Stimulated activated naive B cell treated with anti-CD40 and anti-IgM and Interleukin-4, amounts not matched to agents 10 μg/mL and 1 μg/mL and 100 μg/mL, for 72 hours (primary cell): ENCODE measurements at places on chromosomes 11 and 22.

DNA sequence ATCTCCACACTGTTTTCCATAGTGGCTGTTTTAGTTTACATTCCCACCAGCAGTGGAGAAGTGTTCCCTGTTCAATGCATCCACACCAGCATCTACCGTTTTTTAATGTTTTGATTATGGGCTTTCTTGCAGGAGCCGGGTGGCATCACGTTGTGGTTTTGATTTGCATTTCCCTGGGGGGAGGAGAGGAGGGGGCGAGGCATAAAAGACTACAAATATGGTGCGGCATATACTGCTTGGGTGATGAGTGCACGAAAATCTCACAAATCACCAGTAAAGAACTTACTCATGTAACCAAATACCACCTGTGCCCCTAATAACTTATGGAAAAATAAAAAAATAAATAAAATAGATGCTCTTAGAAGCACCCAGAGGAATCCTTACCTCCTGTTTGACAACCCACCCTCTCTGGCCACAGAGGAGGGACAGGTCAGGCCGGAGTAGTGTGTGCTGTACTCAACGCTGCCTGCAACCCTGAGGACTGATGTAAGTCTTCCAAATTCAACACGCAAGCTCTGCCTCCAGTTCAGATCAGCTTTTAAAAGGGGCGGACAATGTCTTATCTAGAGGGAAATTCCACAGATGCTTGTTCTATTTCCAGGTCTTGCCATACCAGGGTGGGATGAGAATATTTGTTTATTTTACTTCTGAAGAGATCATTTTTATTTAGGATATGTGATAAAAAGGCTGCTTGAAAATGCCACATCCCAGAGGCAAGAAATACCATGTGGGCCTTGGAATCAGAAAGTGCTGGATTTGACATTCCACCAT lies 329.6 kb upstream of the B3GAT1 start:
- H3K4me3 ChIP-seq = no peak overlapping the region
- H3K27ac ChIP-seq = no peak overlapping the region
- H3K4me1 ChIP-seq = no peaks in the 10 kb centered on the region
- H3K36me3 ChIP-seq = no peaks in the 10 kb centered on the region
- no peak for DNase-seq
- no peaks in the 10 kb centered on the region for H3K27me3 ChIP-seq

DNA sequence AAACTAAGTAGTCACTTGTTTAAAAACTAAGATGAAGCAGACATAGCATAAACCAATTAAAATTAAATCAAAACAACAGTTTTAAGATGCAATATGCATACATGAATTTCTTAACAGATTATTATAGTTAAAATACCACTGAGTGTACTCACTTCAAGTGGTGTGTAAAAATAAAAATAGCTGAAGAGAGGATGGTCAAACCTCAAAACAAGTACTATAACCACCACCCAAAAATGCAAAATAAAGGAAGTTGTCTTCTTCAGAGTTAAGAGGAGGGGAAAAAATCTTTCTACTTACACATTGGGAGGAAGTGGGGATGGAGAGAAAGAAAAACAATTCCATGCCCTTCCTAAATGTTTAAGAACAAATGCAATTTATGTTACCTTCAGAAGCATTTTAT lies 31.9 kb downstream of the RRAS2 start:
- H3K36me3 ChIP-seq = peaks cover 4% of the 10 kb centered on the region
- H3K27me3 ChIP-seq = no peaks in the 10 kb centered on the region
- peak overlapping the region; percentile 57 for H3K4me3 ChIP-seq
- H3K4me1 ChIP-seq = peaks cover 76% of the 10 kb centered on the region
- peak overlapping the region; percentile 88 for H3K27ac ChIP-seq
- no peak for DNase-seq

- H3K36me3 ChIP-seq = no peaks in the 10 kb centered on the region
- no peaks in the 10 kb centered on the region for H3K27me3 ChIP-seq
- H3K4me3 ChIP-seq = no peak overlapping the region
Measured at GRCh38 chr22:28009272-28009827, 90.3 kb upstream of the PITPNB start.

DNA sequence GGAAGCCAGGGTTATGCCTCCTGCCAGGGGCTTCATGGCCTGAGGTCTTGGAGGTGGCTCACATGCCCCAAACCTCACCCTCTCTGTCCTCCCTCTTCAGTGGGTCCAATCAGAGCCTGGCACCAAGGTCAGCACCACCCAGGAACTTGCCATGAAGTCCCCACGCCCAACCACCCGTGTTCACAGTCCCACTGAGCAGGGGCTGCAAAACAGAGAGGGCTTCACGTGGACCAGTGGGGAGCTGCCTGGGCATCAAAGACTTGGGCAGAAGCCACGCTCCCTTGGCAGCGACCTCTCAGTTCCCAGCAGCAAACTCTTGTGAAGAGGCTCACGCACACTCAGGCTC lies 425.8 kb upstream of the B3GAT1 start:
- H3K36me3 ChIP-seq = no peaks in the 10 kb centered on the region
- H3K4me1 ChIP-seq = no peaks in the 10 kb centered on the region
- no peak for DNase-seq
- H3K27me3 ChIP-seq = peaks cover 5% of the 10 kb centered on the region
- no peak overlapping the region for H3K4me3 ChIP-seq

DNA sequence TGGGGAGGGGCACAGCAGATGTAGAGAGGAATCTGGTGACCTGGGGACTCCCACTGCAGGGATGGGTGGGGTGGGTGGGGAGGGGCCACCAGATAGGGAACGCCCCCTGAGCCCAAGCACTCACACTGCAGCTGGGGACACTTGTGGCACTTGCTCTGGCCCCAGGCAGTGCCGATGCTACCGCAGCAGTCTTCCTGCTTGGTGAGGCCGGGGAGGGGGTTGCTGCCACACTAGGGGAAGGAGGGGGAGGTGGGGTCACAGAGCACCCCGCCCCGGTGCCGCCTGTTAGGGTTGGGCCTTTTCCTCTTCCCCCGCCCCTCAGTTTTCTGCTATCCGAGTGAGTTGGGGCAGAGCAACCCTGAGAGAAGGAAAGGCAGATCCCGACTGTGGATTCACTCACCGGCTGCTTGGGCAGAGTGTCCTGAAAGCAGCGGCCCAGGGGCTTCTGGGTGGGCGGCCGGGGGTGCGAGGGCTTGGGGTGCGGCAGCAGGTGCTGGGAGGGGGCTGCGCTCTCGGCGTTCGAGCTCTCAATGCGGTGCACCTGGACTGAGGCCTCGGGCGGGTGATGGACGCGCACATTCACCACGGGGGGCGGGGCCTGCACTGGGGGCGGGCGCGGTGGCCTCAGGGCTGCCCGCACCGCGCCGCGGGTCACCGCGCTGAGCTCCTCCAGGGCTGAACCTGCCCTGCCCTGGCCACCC lies 4.7 kb downstream of the LTBP3 start:
- peaks cover 66% of the 10 kb centered on the region for H3K4me1 ChIP-seq
- H3K27me3 ChIP-seq = no peaks in the 10 kb centered on the region
- H3K36me3 ChIP-seq = peaks cover 9% of the 10 kb centered on the region
- no peak overlapping the region for H3K4me3 ChIP-seq
- H3K27ac ChIP-seq = no peak overlapping the region

GRCh38 chr22:48307931-48308330 lies 1519.7 kb downstream of the BRD1 start:
- no peak for DNase-seq
- H3K27ac ChIP-seq = no peak overlapping the region
- H3K4me3 ChIP-seq = no peak overlapping the region
- peaks cover 3% of the 10 kb centered on the region for H3K36me3 ChIP-seq
- H3K4me1 ChIP-seq = no peaks in the 10 kb centered on the region

- no peaks in the 10 kb centered on the region for H3K4me1 ChIP-seq
- H3K36me3 ChIP-seq = peaks cover 9% of the 10 kb centered on the region
- no peak overlapping the region for H3K4me3 ChIP-seq
- DNase-seq = no peak
Measured at GRCh38 chr11:76997512-76997911, 36.7 kb upstream of the B3GNT6 start.

GRCh38 chr11:81033779-81034540 lies 1593.1 kb upstream of the TENM4 start:
- H3K27ac ChIP-seq = no peak overlapping the region
- DNase-seq = no peak
- no peaks in the 10 kb centered on the region for H3K36me3 ChIP-seq
- H3K4me3 ChIP-seq = no peak overlapping the region
- H3K4me1 ChIP-seq = no peaks in the 10 kb centered on the region

DNA sequence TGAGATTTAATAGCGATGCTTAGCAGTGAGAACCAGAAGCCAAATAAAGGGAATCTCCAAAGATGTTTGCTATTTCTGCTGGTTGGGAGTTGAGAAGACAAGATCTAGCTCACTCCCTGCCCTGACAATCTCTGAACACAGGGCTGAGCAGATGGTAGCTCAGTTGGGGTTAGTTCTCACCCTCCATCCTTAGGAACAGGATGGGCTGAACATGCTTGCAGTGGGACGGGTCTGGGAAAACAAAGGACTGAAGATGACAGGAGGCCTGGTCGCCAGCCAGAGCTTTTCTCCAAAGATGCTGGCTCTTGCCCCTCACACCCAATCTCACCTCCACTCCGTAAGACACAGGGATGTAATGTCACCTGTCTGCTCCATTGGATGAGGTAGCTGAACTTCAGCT lies 72.7 kb downstream of the SC5D start:
- H3K27ac ChIP-seq = no peak overlapping the region
- no peaks in the 10 kb centered on the region for H3K27me3 ChIP-seq
- no peak for DNase-seq
- peaks cover 2% of the 10 kb centered on the region for H3K36me3 ChIP-seq
- no peak overlapping the region for H3K4me3 ChIP-seq

GRCh38 chr11:108286370-108286769 lies 63.5 kb downstream of the ATM start:
- H3K36me3 ChIP-seq = peaks cover 26% of the 10 kb centered on the region
- H3K27ac ChIP-seq = no peak overlapping the region
- H3K27me3 ChIP-seq = no peaks in the 10 kb centered on the region
- DNase-seq = no peak
- H3K4me3 ChIP-seq = no peak overlapping the region

DNA sequence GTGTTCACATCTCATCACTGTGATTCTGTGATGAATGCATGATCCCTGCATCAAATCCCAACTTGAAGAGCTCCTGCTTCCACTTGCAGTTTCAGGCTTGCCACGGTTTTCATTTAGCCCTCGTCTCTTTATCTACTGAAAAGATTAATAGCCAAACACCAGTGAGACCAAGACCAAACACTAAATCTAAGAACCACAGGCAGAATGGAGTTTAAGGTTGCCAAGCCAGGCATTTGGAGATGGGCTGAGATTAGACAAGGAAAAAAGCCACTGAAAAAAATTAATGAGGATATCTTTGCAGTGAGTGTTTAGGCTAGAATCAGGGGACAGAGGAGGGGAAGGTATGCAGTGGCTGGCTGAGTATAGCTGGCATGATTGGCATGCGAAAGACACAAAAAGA lies 227.2 kb upstream of the BLID start:
- no peak overlapping the region for H3K27ac ChIP-seq
- no peak for DNase-seq
- no peaks in the 10 kb centered on the region for H3K27me3 ChIP-seq
